ENCODE measurements at places on chromosomes 12 and 14.

DNA sequence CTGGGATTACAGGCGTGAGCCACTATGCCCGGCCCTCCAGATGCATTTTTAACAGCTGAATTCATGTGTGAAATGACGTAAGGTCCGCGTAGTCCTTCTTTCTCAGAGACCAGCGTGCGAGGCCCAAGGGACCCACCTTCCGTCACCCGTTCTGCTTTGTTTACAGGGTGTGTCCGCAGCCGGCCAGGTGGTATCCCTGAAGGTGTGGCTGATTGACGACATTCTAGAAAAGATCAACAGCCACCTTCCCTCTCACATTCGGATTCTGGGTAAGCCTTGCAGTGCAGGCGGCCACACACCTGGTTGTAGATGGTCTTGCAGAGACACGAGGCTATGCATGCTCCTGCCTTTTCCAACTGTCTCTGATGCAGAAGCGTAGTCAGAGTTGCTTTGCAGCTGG, 9.9 kb downstream of the PUS1 start:
- no peak for DNase-seq

DNA sequence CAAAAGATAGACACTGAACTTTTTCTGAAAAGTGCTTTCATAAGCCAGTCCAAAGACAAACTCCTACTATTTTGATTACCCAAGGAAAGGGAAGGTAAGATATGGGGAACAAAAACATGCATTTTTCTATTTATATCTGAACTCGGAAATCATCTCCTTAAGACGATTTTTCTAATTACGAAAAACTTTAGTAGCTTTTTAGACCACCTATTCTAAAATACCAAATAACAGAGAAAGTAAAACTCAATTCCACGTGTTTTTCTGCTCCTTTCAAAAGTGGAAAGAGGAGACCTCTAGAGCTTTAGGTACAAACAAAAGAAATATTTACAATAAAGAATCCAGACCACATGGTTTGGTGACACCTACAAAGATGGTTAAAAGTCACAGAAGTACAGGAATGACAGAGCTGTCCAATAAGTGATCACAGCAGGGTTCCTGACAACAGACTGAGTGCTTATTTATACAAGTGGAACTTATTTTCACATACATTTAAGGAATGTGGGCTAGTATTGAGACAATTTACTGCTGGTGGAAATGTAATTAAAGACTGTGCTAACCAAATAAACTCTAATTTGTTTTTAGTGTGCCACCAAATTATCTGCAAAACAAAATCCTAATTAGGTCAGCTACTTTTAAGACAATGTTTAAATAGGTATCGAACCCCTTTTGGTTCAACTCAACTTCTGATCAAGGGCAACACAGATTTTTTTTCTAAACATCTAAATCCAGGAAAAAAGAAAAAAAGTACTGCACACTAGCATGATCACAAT, 2.4 kb downstream of the LRIG3 start:
- DNase-seq = no peak

DNA sequence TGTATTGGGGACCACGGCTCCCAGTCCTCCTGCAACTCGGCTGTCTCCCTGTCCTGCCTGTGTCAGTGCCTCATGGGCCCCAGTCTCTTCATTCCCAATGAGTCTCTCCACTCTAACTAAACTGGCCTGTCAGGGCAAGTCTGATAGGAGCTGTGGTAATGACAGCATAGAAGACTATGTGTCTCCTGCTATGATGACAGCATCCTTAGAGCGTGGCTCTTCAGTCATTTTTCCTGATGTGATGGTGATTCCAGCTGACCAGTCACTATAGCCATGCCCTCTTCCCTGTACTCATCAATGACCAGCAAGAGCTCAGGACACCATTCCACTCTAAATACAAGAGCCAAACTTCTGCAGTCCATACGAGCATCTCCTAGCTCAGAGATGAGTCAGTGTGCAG, 339.8 kb downstream of the PCNX1 start:
- no peak for DNase-seq

DNA sequence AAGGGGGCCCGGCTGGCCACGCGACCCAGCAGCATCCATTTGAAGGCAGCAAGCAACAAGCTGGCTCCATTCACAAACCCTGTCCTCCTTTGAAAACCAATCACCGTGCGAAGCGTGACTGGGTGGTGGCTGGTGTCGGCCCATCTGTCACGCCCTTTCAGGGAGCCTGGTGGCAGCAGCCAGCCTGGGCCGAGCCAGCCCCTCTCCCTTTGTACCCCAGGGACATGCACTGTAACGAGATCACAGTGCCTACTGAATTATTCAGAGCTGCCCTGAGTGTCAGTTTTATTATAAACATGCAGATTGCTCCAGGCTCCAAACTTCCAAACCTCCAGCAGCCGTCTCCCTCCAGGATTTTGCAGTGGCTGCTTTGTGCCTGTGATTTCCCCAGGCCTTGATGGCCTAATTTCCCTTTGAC, 22.3 kb upstream of the CTDSP2 start:
- peak; percentile 73 for DNase-seq

GRCh38 chr12:15227004-15227679, 5.9 kb upstream of the RERG start:
- DNase-seq = peak; percentile 26

GRCh38 chr14:81166121-81166520, 54.6 kb downstream of the GTF2A1 start:
- no peak for DNase-seq

Data from H7 (cell line).